Right renal pelvis (tissue), 4 donors: ENCODE measurements at places on chromosomes 6 and 20.

- no peak for DNase-seq
Observed at GRCh38 chr6:7727946-7728854, 2.3 kb downstream of the BMP6 start.

GRCh38 chr6:116034327-116034726 lies 26.4 kb downstream of the FRK start:
- no peak for DNase-seq

DNA sequence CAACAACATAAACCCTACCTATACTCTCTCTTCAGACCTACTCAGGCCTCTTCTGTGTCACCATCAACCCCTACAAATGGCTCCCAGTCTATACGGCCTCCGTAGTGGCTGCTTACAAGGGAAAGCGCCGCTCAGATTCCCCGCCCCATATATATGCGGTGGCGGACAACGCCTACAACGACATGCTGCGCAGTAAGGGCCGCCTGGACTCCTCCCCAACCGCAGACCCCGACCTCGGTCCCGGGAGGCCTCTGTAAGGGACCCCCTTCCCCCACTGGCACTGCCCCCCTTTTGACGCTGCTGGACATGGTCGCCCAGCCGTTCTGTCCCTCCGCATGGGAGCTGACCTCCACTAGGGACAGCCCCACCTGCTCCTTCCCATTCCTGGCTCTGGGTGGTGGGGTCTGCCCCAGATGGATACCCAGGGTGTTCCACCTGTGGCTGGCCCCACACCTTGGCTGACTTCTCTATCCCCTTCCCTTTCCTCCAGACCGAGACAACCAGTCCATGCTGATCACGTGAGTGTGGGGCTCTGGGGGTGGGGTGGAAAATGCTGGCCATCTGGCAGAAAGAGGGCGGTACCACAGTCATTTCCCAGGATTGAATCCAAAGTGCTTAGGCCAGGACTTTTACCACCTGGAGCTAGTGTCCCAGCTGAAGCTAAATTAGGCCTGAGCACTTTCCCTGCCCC lies 25.0 kb downstream of the MYH7B start:
- DNase-seq, result no peak

DNA sequence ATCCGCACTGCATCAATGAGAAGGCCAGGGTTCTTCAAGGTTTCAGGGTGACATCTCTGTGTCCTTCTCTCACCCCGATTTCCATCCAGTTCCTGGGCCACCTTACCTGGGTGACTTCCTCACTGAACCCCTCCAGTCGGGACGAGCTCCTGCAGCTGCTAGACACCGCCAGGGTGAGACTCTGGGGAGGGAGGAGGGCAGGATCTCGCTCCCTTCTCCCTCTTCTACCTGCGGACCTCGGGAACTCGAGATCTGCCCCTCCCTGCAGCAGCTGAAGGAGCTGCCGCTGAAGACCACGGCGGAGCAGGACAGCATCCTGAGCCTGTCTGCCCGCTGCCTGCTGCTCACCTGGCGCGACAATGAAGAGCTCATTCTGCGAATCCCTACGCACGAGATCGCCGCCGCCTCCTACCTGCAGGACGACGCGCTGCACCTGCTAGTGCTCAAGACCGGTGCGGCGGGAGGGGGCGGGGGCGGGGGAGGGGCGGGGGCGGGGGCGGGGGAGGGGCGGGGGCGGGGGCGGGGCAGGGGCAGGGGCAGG lies 7.5 kb downstream of the CCM2L start:
- DNase-seq, result no peak

DNA sequence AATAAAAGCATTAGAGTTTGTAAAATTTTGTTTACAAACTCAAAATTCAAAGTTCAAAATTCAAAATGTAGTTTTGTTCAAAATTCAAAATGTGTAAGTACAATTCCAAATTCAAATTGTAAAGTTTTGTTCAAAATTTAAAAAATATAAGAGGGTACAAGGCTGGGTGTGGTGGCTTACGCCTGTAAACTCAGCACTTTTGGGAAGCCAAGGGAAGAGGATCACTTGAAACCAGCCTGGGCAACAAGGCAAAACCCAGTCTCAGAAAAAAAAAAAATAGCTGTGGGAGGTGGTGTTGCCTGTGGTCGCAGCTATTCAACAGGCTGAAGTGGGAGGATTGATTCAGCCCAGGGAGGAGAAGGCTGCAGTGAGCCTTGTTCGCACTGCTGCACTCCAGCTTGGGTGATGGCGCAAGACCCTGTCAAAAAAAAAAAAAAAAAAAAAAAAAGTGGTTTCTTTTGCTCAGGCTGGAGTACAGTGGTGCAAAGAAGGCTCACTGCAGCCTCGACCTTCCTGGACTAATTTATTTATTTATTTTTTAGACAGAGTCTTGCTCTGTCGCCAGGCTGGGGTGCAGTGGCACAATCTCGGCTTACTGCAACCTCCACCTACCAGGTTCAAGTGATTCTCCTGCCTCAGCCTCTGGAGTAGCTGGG lies 5.4 kb upstream of the ZBTB12 start:
- DNase-seq, result no peak

DNA sequence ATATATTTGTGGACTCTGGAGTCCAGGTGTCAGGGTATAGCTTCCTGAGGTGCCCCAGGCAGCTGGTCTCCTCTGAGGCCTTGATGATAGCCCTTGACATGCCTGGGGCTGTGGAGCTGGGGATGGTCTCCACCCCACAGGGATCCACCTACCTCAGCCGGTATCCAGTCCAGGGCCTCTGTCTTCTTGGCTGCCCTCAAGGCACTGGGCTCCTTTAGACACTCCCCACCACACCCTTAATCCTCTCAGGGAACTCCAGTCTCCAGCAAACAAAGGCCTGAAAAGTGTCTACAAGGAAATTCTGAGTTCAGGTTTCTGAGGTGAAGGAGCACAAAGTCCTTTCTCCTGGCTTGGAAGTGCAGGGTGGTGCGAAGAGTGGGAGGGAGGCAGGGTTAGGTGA lies 44.6 kb upstream of the DDR1 start:
- DNase-seq, result no peak
